Ovary (tissue), 10 donors: ENCODE measurements at places on chromosomes 2 and 18. TPM values are rescaled to one million over a fixed set of nuclear protein-coding genes. Genes with fewer than 3 reads are reported as not detected.
A peak's percentile ranks its signal among the peaks of the same experiment; 100 is the strongest.

DNA sequence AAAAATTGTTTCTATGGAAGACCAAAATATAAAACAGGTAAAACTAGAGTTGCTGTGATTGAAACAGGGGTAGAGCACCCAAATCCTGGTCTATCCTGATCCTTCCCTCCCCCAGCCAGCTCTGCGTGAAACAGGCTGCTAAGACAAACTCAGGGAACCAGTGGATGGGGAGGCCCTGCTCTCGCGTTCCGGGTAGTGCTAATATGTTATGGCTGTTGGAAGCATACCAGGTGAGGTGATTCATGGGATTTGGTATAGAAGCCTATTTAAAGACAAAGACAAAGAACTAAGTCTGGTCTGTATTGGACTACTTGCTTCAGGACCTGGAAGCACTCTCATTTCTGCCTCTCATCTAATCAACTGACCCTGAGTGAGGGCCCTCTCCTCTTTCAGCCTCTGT is 63.0 kb upstream of the CCBE1 start:
- H3K4me3 ChIP-seq = no peak overlapping the region
- no peak for DNase-seq
- H3K27ac ChIP-seq = no peak overlapping the region
- H3K4me1 ChIP-seq = no peaks in the 10 kb centered on the region

GRCh38 chr18:23585897-23586248 is 433 bp downstream of the NPC1 start:
- no peaks in the 10 kb centered on the region for H3K4me1 ChIP-seq
- DNase-seq = no peak
- H3K4me3 ChIP-seq = peak overlapping the region; percentile 86
- peak overlapping the region; percentile 98 for H3K27ac ChIP-seq
- no peaks in the 10 kb centered on the region for H3K27me3 ChIP-seq

The EXOC6B gene
- 84.9 TPM for total RNA-seq

- no peaks in the 10 kb centered on the region for H3K36me3 ChIP-seq
- no peaks in the 10 kb centered on the region for H3K27me3 ChIP-seq
- H3K4me3 ChIP-seq = no peak overlapping the region
- DNase-seq = no peak
- no peak overlapping the region for H3K27ac ChIP-seq
- H3K4me1 ChIP-seq = no peaks in the 10 kb centered on the region
Measured at GRCh38 chr18:57542126-57542525, 44.4 kb downstream of the FECH start.

- H3K4me1 ChIP-seq = no peaks in the 10 kb centered on the region
- H3K27me3 ChIP-seq = no peaks in the 10 kb centered on the region
Measured at GRCh38 chr18:24368749-24369148, 28.9 kb downstream of the OSBPL1A start.

The RUFY4 gene
- not detected for total RNA-seq

The ABCB11 gene
- 0.05 TPM for total RNA-seq

The MYCN gene
- total RNA-seq = 4.7 TPM

DNA sequence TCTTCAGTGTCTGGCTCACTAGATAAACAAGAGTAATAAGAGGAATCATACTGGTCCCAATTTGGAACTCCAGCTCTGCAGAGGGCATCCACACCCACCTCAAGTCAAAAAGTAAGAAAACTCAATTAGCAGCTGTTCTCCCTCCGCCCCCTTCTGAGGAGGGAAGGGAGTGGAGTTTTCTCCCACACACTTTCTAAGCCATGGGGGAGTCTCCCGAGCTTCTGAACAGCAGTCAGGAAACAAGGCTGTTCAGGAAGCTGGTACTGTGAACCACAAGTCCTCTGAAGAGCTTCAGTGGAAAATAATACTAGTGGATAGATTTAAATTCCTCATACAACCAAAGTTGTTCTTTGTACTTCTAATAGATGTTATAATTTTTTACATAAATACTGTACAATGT is 32.9 kb upstream of the SPTBN1 start:
- H3K36me3 ChIP-seq = no peaks in the 10 kb centered on the region
- H3K27me3 ChIP-seq = no peaks in the 10 kb centered on the region
- H3K27ac ChIP-seq = no peak overlapping the region
- no peak for DNase-seq
- no peak overlapping the region for H3K4me3 ChIP-seq

DNA sequence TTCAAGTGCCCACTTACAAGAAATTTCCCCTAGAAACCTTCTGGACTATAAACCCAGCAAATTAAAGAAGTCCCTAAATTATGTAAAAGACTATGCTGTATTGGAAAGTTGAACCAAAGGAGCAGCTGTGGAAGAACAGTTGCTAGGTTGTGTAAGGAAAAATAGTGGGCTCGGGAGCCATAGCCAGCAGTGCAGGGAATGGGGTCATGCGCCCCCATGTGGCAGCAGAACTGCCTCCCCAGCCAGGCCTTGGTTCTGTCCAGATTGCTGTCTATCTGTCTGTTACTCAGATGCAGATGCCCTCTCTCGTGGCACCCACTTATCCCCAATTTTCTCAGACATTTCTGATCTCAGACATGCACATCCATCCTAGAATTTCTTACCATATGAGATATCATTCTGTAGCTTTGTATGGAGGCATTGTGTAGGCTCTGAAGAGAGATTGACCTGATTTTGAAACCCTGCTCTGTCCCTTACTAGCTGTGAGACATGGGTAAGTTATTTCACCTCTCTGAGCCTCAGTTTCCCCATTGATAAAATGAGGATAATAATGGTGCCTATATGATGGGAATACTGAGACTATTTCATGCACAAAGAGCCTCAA is 258.3 kb downstream of the SS18 start:
- H3K4me1 ChIP-seq = peaks cover 5% of the 10 kb centered on the region
- no peak overlapping the region for H3K27ac ChIP-seq

The ALKAL2 gene
- 31.9 TPM for total RNA-seq

DNA sequence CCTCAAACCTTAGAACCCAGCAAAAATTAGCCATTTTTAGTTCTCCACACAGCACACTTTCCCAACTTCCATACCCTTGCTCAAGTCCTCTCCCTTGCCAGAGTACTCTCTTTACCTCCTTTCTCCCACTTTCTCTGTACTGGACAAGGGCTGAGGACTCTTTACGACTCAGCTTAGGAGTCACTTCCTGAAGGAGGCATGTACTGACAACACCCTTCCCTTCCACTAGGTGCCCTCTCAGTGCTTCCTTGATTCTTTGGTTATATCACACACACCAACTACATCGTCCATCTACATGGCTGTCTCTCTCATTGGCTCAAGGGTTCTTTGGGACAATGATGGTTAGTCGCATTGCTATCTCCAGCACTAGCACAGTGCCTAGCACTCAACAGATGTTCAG is 5.2 kb upstream of the C18orf63 start:
- H3K4me3 ChIP-seq = no peak overlapping the region
- H3K36me3 ChIP-seq = no peaks in the 10 kb centered on the region
- no peaks in the 10 kb centered on the region for H3K4me1 ChIP-seq
- no peak for DNase-seq

The MAP2 gene
- 6.3 TPM for total RNA-seq

GRCh38 chr2:52916981-52917380 is 850.6 kb upstream of the CHAC2 start:
- H3K27ac ChIP-seq = no peak overlapping the region
- no peak overlapping the region for H3K4me3 ChIP-seq
- H3K27me3 ChIP-seq = no peaks in the 10 kb centered on the region
- no peaks in the 10 kb centered on the region for H3K4me1 ChIP-seq

- H3K4me3 ChIP-seq = no peak overlapping the region
- DNase-seq = no peak
- H3K27me3 ChIP-seq = no peaks in the 10 kb centered on the region
- H3K27ac ChIP-seq = no peak overlapping the region
Measured at GRCh38 chr2:392926-393280, 105.0 kb upstream of the ALKAL2 start.

GRCh38 chr2:23005469-23005868 is 379.5 kb upstream of the KLHL29 start:
- H3K27ac ChIP-seq = no peak overlapping the region
- no peaks in the 10 kb centered on the region for H3K36me3 ChIP-seq
- no peak for DNase-seq
- H3K4me3 ChIP-seq = no peak overlapping the region

GRCh38 chr18:30234755-30235154 is 807.8 kb downstream of the DSC3 start:
- H3K4me3 ChIP-seq = no peak overlapping the region
- no peak for DNase-seq
- no peaks in the 10 kb centered on the region for H3K36me3 ChIP-seq
- H3K4me1 ChIP-seq = no peaks in the 10 kb centered on the region
- no peak overlapping the region for H3K27ac ChIP-seq
- H3K27me3 ChIP-seq = peaks cover 3% of the 10 kb centered on the region

- no peak overlapping the region for H3K27ac ChIP-seq
- no peaks in the 10 kb centered on the region for H3K36me3 ChIP-seq
- no peak for DNase-seq
- no peaks in the 10 kb centered on the region for H3K4me1 ChIP-seq
Measured at GRCh38 chr2:211822686-211823335, 715.8 kb downstream of the ERBB4 start.

DNA sequence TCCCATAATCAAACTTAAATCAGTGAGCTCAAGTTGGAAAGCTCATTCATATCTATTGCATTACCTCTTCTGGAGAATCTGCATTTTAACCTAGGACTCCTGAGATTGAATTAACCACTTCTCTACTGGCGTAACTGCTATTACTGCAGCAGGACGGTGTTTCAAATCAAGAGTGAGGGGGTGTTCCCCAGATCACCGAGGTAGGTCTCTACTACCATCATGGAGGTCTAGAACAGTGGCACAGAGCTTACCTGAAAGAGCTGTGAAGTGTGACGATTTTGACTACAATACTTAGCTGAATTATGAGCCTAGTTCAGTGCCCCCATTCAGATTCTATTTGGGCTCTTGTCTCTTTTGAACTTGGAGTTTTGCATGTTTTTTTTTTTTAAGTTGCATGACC is 119.5 kb downstream of the POLE4 start:
- DNase-seq = no peak
- H3K36me3 ChIP-seq = no peaks in the 10 kb centered on the region
- H3K4me3 ChIP-seq = no peak overlapping the region
- no peak overlapping the region for H3K27ac ChIP-seq
- H3K4me1 ChIP-seq = no peaks in the 10 kb centered on the region

The PID1 gene
- total RNA-seq = 40.9 TPM

- H3K27ac ChIP-seq = no peak overlapping the region
- H3K27me3 ChIP-seq = no peaks in the 10 kb centered on the region
- no peak overlapping the region for H3K4me3 ChIP-seq
Measured at GRCh38 chr2:110149330-110150220, 34.0 kb upstream of the MALL start.

The IL36A gene
- total RNA-seq = not detected

GRCh38 chr18:8374676-8375075 is 234.6 kb upstream of the RAB12 start:
- no peak overlapping the region for H3K4me3 ChIP-seq
- no peak for DNase-seq
- no peaks in the 10 kb centered on the region for H3K4me1 ChIP-seq
- no peaks in the 10 kb centered on the region for H3K27me3 ChIP-seq
- no peaks in the 10 kb centered on the region for H3K36me3 ChIP-seq
- no peak overlapping the region for H3K27ac ChIP-seq

The ITPRIPL1 gene
- total RNA-seq = 0.35 TPM

The STEAP3 gene
- 5.0 TPM for total RNA-seq

GRCh38 chr2:161570424-161571050 is 53.7 kb upstream of the SLC4A10 start:
- H3K27me3 ChIP-seq = no peaks in the 10 kb centered on the region
- DNase-seq = no peak
- no peak overlapping the region for H3K4me3 ChIP-seq
- H3K36me3 ChIP-seq = no peaks in the 10 kb centered on the region
- no peaks in the 10 kb centered on the region for H3K4me1 ChIP-seq
- no peak overlapping the region for H3K27ac ChIP-seq

- H3K36me3 ChIP-seq = no peaks in the 10 kb centered on the region
- no peak overlapping the region for H3K4me3 ChIP-seq
- no peak for DNase-seq
- no peak overlapping the region for H3K27ac ChIP-seq
Measured at GRCh38 chr2:69594341-69594740, 49.2 kb downstream of the AAK1 start.

The MTLN gene
- total RNA-seq = 55.3 TPM

The GALR1 gene
- total RNA-seq = not detected
